ENCODE measurements at places on chromosomes 5 and 9.
A peak's percentile ranks its signal among the peaks of the same experiment; 100 is the strongest.

- DNase-seq, result peak; percentile 10
Observed at GRCh38 chr5:82183828-82184227, 94.3 kb downstream of the RPS23 start.

- DNase-seq, result no peak
Observed at GRCh38 chr5:140018920-140019644, 24.0 kb downstream of the NRG2 start.

DNA sequence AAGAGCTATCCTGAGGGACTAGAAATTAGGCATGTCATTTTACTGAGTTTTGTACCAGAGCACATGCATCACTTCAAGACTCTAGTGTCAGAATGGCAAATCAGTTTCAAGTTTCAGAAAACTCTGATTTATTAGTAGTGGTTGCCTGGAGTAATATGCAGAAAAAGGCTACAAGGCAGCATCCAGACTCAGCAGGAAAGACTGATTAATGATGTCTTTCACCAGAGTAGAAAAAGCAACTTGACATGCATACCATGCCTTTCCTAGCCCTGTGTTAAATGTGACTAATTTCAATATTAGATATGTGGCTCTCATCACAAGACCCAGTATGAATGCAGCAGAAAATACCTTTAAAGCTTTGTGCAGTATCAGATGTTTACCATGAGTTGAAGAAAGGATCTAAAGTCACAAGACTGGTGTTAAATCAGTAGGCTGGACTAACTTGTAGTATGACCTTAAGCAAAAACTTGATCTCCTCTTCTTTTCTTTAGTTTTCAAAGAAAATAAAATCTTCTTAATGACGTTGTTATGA lies 1251.2 kb upstream of the C9orf72 start:
- no peak for DNase-seq

DNA sequence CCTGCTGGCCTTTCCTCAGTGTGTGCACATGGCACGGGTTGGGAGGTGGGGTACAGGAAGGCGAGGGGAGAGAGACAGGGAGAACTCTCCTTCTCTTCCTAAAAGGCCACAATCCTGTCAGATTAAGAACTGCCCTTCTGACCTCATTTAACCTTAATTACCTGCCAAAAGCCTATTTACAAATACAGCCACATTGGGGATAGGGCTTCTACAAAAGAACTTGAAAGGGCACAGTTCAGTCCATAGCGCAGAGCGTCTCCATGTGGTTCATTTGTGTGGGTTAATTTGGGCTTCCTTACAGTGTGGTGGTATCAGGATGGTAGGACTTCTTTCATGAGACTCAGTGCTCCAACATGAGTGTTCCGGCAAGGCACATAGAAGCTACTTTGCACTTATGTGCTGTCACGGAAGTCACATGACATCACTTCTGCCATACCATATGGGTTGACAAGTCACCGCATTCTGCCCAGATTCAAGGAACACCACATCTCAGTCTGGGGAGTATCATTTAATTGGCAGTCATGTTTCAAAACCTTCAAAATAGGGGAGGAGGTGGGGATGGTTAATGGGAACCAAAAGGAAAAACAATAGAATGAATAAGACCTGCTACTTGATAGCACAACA lies 46.8 kb downstream of the NLN start:
- DNase-seq, result no peak

DNA sequence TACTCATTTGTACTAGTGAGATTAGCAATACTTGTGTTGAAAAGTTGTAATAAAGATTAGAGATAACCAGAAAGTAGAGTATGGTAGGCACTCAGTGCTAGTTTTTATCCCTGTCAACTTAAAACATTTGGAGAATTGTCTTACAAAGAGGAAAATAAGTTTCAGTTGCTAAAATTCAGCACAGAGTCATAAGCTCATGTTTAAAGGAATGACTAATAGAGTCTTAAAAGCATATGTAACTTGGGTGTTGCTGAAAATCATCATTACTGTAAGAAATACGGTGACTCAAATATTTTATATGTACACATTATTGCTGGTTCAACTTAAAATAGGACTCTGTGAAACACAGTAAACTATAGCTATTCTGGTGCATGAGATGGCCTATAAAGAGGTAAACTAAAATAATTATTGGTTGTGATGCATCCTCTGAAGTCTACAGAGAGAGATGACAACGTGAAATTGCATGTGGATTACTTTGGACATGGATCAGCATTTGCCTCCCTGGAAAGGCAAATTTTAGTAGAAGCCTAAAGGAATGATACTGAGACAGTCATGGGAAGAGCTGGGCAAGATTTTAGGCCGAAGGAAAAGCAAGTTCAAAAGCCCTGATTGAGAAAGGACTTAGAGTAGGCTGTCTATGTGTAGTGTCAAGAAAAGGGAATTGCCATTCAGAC lies 34.6 kb downstream of the SGCD start:
- DNase-seq, result no peak

- DNase-seq, result no peak
Observed at GRCh38 chr5:76926329-76927105, 26.3 kb upstream of the CRHBP start.

DNA sequence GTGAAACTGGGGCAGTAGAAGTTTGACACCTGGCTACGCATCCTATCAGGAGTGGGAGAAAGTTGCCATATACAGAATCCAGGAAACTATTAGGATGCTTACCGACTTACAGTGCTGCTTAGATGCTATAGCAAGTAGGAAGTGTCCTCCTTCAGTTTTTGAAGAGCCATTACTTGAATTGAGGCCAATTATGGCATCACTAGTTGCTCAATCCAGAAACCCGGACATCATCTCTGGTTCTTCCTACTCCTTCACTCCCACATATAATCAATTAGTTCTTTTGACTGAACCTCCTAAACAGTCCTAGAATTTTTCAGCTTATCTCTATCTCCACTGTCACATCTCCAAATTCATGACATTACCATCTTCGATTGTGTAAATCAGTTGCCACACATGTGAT lies 41.8 kb upstream of the UGCG start:
- no peak for DNase-seq

GRCh38 chr9:127388037-127388855 lies 8.7 kb upstream of the SLC2A8 start:
- peak; percentile 88 for DNase-seq

GRCh38 chr5:132684491-132684890 lies 10.7 kb downstream of the IL4 start:
- DNase-seq, result no peak

GRCh38 chr5:132886064-132886823 lies 12.8 kb downstream of the LEAP2 start:
- DNase-seq, result no peak

DNA sequence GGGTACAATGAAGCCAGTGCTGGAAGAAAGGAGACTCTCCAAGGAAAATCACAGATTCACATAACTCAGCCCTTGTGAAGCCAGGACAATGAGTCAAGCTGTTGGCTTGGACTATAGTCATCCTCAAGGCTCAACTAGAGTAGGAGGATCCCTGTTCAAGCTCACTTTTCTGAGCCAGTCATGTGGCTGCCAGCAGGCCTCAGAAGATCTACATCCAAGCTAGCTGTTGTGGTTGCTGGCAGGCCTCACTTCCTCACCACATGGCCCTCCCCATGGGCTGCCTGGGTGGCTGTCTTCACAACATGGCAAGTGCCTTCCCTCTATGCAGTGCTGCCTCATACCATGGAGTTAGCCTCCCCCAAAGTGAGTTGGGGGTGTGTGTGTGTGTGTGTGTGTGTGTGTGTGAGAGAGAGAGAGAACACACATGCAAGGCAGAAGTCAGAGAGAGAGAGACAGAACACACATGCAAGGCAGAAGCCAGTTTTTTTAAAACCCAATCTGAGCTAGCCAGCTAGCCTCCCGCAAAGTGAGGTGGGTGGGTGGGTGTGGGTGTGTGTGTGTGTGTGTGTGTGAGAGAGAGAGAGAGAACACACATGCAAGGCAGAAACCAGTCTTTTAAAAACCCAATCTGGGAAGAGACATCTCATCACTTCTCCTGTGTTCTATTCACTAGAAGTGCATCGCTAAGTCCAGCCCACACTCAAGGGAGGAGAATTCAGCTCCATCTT lies 17.1 kb downstream of the SCAI start:
- peak; percentile 28 for DNase-seq

- no peak for DNase-seq
Observed at GRCh38 chr9:70883056-70883455, 238.4 kb downstream of the TRPM3 start.

DNA sequence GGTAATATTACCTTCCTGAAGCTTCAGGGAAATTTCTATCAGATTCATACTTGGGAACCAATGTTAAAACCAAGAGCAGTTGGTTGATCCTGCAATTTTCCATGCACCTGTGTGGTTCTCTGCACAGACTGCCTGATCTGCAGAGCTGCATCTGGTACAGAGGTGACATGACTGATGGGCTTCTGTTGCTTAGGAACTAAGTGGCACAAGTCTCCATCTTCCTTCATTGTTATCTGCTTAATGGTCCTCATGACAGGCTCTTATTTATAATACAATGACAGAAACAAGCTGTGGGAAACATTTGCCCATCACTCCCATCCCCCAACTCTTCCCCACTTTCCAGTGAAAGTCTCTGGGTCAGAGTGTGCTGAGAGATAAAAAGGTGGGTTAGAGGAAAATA lies 799.1 kb downstream of the TAF11L14 start:
- DNase-seq, result no peak
